Naive thymus-derived CD8-positive, alpha-beta T cell (primary cell): ENCODE measurements at places on chromosomes 5 and 9. TPM values are rescaled to one million over a fixed set of nuclear protein-coding genes. Genes with fewer than 3 reads are reported as not detected.

The CEL gene
- not detected for polyA plus RNA-seq

The TEK gene
- not detected for polyA plus RNA-seq

The ZBED3 gene
- 8.9 TPM for polyA plus RNA-seq

- DNase-seq = peak; percentile 23
These were observed 308.5 kb downstream of the RAB3C start for GRCh38 chr5:58891086-58891970.

DNA sequence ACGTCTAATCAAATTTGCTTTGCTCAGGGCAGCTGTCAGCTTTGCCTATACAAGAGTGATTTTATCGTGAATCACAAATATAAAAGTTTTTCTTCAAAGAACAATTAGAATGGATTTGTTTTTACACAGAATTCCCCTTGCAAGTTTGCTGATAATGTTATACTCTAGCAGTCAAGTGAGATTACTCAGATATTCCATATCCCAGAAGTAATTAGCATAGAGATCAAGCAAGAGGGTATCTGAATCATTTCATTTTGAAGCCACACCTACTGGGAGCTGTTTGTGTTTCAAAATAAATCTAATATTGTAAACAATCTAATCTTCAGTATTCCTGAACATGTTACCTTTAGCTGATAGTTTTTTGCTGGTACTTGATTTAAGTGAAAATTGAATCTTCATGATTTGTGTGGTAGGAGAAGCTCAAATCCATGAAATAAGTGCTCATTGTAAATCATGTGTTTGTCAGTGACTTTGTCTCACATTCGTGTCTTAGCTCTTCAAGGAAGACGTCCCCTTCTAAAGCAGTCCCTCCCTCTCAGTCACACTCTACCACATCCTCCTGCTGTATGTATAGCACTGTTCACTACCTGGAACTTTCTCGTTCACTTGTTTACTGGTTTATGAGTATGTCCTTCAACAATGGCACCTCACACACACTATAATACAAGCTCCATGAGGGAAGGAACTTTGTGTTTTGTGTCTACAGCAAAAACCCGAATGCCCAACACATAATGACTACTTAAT lies 3.3 kb upstream of the TTC39B start:
- peak; percentile 65 for DNase-seq

DNA sequence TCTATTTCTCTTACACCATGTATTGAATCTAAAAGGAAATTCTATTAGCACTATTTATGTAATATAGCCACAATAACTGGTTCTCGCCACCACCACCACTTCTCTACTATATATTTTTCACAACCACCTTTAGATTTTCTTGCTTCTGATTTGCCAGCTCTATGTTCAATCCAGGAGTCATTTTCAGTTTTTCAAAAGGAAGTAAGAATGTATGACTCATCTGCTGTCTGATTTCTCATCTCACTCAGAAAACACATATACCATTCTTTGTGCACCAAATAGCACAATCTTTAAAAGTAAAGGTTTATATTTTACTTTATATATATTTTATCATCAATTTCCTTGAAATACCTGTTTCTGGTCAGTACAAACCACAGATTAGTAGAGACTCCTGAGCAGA lies 1127.5 kb downstream of the TAF11L14 start:
- DNase-seq = peak; percentile 20

- no peak for DNase-seq
These were observed 221.0 kb upstream of the IER5L start for GRCh38 chr9:129398961-129399633.

DNA sequence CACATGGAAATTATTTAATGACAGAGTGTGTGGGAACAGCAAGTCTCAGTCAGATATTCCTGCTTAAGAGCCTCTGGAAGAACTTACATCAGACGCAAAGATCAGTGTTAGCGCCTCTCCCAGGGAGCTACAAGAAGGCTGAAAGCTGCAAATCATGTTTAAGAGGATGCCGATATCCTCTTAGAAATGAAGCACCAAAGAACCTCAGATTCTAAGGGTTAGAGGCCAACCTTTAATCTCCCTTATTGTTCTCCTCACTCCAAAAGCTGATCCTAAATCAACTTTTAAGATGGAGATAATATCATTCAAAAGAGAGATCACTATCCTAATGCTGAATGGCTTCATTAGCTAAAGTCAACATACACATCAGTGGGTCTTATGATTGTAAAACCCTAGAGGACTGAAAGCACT lies 160.6 kb downstream of the NFIB start:
- no peak for DNase-seq
